ENCODE measurements at places on chromosomes 5 and 9.

DNA sequence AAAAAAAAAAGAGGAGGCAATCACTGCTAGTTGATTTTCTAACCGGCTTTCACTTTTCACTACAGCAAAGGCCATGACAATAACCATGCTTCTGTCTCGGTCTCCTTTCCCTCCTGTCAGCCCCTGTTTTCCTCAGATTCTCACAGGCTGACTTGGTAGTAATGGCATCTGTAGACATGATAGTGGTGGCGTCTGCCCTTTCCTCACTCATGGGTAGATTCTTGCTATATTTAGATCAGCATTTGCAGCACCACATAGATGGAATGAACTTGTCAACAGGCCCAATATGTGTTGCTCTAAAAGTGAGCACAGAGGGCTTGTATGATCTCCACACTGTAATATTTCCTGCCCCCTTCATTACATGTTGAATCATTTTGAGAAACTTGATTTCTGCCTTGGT, 120.3 kb upstream of the FTMT start:
- DNase-seq = no peak

GRCh38 chr9:124752967-124753366, 18.1 kb downstream of the NR6A1 start:
- DNase-seq = no peak

DNA sequence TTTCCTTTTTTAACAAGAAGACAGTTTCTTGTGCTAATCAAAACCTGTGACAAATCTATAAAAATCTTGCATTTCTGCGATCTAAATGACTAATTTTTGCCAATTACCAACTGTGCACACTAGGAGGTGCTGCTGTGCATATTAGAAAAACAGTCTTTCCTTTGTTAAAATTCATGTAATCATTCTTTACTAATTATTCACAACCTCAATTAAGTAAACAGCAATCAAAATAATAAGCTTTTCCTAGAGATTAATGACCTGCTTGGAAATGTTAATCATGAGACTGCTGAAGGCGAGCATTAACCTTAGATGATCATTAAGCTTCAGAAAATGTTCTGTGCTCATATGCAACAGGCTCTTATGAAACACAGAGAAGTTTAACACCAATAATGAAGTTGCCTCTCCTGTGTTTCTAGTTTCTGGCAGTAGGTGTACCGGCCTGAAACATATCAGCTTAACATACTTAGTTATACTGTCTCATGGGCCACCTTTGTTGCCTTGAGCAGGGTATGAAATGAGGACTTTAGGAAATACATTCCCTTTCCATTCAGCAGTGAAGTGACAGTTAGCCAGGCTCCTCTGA, 17.7 kb downstream of the RFESD start:
- peak; percentile 82 for DNase-seq

- no peak for DNase-seq
Observed at GRCh38 chr9:113525205-113525604, 61.7 kb downstream of the RGS3 start.

DNA sequence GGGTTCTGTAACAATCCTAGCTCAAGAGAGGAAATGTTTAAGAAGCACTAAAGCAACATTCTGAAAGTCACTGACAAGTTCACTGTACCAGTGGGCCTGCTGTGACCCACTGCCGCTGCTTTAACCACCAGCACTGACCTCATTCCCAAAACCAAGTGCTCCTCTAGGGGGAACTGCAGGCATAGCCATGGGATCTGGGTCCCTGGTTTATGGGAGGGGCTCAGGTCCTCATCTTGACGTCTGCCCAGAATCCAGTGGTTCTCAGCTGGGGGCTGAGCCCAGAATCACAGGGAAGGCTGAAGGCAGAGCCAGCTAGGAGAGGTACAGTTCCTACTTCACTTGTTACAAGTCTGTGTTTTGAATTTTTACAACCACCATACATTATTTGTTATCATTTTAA, 36.1 kb upstream of the SLC2A8 start:
- peak; percentile 51 for DNase-seq

Measured in fibroblast of villous mesenchyme (primary cell).